Motor neuron (in vitro differentiated cells): ENCODE measurements at places on chromosomes 3 and 15.

GRCh38 chr3:71903112-71903495 is 118.2 kb upstream of the PROK2 start:
- ATAC-seq, result no peak

GRCh38 chr3:178895178-178895789 is 176.3 kb downstream of the ZMAT3 start:
- no peak for ATAC-seq

GRCh38 chr3:38374221-38374620 is 27.6 kb downstream of the XYLB start:
- no peak for ATAC-seq

DNA sequence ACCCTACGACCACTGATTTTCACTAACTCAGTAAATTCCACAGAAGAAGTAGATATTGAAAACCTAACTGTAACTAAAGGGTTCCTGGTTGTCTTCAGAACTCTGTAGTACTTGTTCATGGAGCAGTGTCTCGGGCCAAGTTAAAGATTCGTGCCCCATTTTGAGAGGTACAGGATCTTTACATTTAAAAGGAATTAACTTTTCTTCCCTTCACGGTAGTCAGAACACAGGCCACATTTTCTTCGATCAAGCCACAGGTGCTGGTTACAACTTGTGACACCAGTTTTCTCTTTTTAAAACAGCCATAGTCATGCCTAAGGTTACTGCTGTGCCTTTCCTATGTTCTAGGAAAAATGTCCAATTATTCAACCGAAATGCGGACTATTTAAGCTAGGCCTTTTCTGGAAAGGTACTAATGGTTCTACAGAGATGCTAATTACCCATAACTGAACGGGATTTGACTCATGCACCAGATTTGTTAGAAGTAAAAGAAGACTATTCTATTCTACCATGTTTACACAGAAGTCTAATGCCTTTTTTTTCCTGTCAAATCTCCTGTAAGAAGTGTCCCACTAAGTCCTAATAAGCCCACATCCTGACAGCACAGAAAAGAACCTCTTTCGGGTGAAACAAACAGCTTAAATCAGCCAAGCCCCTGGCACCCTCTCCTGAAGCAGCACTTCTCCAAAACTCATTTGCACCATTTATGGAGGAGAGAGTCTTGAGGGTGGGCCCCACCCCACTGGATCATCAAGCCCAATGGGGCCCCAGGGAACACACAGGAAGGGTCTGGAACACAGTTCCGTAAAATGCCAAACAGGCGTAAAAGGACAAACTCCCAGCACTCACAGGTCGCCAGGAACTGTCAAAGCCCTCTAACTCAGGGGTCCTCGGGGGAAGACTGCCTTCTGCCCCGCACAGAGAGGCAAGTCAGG is 1.9 kb downstream of the LRIG1 start:
- ATAC-seq, result no peak

- ATAC-seq, result no peak
Measured at GRCh38 chr15:77085297-77085696, 14.4 kb upstream of the TSPAN3 start.

- ATAC-seq, result no peak
Measured at GRCh38 chr3:62142331-62143085, 230.8 kb downstream of the FEZF2 start.

GRCh38 chr15:83699028-83699427 is 45.1 kb downstream of the ADAMTSL3 start:
- no peak for ATAC-seq

DNA sequence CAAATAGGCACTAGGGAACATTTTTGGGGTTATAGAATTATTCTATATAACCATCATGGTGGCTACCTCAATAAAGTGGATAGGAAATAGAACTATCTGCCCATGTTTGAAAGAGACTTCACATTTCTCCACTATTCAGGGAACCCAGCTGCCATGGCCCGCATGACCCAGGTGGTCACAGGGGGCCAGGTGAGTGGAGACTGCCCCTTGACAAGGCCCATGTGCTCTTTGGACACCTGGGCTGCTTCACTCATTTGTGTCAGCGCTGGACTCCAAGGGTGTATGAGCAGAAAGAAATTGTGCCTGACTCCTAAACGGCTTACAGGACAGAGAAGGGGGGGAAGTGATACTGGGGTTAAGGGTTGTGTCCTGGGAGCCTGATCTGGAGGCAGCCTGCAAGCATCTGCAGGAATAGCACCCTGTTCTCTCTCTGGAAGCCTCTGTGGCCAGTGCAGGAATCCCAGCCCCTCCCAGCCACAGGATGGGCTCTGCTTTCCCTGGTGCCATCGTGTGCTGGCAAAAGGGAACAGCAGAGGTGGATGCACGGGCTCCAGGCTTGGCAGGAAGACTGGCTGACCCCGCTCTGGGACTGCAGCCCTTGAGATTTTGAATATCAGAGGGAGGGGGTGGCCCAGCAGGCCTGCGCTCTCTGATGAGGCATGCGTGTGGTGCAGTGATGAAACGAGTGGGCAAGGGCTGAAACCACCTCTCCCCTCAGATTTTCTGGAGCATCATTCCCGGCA is 9.1 kb upstream of the C3orf22 start:
- ATAC-seq, result peak; percentile 65

- ATAC-seq, result no peak
Measured at GRCh38 chr3:97911459-97911858, 60.8 kb downstream of the RIOX2 start.

DNA sequence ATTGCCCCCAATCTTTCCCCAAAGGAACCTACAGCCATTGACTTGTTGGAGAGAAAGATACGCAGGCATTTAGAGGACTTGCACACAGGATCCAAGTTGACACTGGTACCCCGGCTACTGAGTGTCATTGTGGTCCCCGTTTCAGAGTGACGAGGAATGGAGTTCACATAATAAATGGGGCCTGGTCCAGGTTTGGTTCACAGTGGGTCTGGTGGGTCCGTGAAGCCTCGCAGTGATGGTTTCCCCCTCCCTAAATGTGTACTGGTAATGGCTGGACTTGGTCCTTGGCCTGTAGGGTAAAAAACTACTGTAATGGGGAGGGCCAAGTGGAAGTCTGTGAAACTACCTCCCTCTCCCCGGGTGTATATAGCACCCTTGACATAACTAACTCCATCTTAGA is 232.1 kb upstream of the LYSMD4 start:
- no peak for ATAC-seq

GRCh38 chr15:37581866-37582532 is 352.4 kb upstream of the TMCO5A start:
- ATAC-seq, result no peak
